ENCODE measurements at places on chromosomes 12 and 14. TPM values are rescaled to one million over a fixed set of nuclear protein-coding genes. Genes with fewer than 3 reads are reported as not detected.

GRCh38 chr12:124992874-124993625 is 395 bp upstream of the BRI3BP start:
- DNase-seq: peak; percentile 52

ZNF385A gene
- total RNA-seq: 7.9 TPM

GRCh38 chr14:50615056-50615455 is 53.0 kb downstream of the SAV1 start:
- DNase-seq: no peak

CLEC4E gene
- total RNA-seq: not detected

DNA sequence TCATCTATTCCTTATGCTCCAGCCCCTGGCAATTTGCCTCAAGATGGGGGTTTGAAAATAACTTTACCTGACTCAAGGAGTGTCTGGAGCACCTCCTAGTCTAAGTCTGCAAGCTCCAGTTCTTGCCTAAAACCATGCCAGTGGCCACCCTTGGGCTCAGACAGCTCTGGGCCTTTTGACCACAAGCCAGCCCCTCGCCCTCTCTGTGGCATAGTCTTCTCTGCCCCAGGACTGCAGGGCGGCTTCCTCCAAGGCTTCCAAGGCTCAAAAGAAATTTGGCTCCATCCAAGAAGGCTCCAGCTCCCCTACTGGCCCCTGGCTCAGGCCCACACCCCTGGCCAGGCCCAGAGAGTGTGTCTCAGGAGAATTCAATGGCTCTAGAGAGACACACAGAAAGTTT is 14.8 kb downstream of the ACVRL1 start:
- DNase-seq: no peak

GRCh38 chr14:52175982-52176502 is 91.5 kb upstream of the PTGDR start:
- DNase-seq: no peak

- DNase-seq: no peak
Observed at GRCh38 chr12:41254004-41254914, 66.1 kb downstream of the PDZRN4 start.

GRCh38 chr12:104460041-104460719 is 3.4 kb downstream of the CHST11 start:
- DNase-seq: no peak

DNA sequence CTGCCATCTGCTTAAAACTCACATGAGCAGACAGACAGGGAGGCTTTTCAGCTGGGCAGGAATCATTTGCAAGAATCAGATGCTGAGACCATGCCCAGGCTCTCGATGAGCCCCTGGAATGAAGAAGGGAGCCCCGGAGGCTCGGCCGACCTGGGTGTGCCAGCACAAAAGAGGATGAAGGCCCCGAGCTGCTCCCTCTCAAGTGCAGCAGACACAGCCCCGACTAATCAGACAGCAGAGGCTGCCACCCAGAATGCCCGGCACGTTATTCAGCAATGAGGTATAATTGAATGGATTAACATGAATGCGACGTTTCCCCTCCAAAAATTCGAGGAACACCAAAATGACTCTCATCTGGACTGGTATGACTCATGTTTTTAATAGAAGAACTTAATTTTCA is 58.9 kb downstream of the BCL11B start:
- no peak for DNase-seq

HOXC12 gene
- total RNA-seq: not detected

- no peak for DNase-seq
Observed at GRCh38 chr12:39412210-39412609, 30.7 kb downstream of the KIF21A start.

GRCh38 chr14:96109596-96110355 is 70.6 kb downstream of the C14orf132 start:
- no peak for DNase-seq

DNA sequence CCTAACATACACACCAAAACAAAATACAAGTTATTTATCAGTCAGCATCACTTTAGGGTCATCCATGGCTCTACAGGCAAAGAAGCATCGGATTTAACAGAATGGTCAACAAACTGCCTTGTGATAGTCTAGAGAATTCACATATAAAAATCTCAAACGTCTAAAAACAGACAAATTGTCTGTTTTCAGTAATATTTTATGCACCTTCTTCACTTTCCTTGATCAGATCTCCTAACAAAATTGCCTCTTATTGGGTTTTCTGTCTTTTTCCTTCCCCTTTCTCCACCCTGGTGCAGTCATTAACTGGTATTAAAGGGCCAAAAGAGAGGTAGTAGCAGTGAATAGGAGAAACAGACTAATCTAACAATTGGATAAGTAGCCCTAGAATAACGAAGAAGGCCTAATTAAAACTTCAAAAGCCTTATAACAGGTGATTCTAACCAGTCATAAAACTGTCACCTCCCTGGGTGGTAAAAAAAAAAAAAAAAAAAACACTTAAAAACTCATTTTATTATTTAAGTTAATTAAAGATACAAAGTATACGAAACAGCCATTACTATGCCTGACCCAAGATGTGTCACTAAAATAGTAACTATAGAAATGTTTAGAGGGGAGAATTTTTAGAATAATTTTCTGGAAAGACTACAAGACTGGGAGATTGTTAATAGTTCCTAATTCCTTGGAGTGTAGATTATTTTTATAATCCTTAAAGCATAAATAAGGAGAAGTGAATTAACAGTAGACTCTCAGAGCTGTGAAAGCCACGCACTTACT is 1.5 kb downstream of the KIF21A start:
- DNase-seq: no peak

RAD9B gene
- not detected for total RNA-seq

DNA sequence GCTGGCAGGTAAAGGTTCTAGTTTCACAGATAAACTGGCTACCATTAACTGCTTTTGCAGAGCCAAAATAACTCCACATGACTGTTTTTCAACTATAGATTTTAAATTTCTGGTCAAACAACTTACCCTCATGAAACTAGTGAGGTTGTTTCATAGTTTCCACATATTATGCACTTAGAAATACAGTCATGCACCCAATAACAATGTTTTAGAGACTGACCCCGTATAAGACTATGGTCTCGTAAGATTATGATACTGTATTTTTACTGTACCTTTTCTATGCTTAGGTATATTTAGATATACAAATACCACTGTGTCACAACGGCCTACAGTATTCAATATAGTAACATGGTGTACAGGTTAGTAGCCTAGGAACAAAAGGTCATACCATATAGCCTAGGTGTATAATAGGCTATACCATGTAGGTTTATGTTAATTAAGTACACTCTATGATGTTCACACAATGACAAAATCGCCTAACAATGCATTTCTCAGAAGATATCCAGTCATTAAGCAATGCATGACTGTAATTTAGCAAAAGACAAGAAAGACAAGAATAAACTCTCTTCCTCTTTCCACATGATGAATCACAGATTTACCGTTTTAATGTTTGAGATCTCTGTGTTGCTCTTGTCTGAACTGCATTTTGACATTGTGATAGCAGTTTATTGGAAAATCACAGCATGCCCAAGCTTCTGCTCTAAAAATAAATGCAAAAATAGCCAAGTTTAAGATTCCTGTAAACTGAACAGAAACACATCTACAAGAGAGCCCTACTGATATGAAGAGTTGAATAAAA is 17.1 kb downstream of the DICER1 start:
- no peak for DNase-seq

GRCh38 chr12:99386907-99387306 is 260.6 kb upstream of the GARIN6 start:
- DNase-seq: no peak

- no peak for DNase-seq
Observed at GRCh38 chr12:49863946-49864797, 21.3 kb upstream of the BCDIN3D start.

- no peak for DNase-seq
Observed at GRCh38 chr14:52349731-52350130, 35.6 kb downstream of the PTGER2 start.

DNA sequence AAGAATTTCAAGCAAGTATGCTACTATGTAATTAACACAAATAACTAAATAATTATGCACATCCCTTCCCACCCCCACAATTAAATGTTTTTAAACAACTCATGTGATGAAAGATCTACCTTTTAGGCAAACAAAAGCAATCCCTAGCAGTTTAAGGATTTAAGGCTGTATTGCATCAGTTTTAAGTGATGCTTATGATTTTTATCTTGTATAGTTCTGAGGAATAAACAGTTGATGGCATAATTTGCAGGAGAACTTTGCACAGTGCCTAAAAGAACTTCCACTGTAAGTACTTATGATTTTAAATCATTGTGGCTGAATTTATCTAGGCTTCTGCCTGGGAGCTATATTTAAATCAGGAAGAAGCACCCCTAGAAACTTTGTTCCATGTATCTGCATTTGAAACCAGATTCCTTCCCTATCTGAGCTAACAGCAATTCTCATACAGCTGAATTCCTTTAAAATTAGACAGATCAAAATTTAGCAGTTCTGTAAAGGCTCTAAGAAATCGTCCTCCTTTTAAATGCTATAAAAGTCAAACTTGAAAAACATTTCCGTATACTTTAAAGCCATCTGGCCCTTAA is 388.6 kb downstream of the BCAT1 start:
- DNase-seq: no peak

GATC gene
- total RNA-seq: 28.8 TPM

- DNase-seq: no peak
Observed at GRCh38 chr14:94439453-94440057, 13.0 kb downstream of the SERPINA11 start.

- no peak for DNase-seq
Observed at GRCh38 chr12:105622846-105623736, 292.6 kb downstream of the C12orf75 start.

DNA sequence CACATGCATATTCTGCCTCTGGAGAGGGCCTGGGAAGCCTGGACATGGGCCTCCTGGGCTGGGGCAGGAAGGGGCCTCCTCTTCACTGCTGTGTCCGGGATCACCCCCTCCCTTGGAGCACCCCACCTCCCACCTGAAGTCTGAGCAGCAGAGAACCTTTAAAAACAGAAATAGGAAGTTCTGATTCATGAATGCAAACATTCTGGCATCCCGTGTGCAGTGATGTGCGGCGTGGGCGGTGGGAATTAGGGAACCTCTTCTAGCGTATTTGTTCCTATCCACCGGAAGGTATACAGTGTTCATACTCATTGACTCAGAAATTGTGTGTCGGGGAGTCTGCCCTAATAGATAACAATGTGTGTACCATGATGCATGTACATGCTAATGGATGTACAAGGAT is 46.2 kb downstream of the C14orf132 start:
- no peak for DNase-seq

CHGA gene
- total RNA-seq: not detected

ERH gene
- 273 TPM for total RNA-seq

- DNase-seq: no peak
Observed at GRCh38 chr14:32906672-32907071, 32.0 kb upstream of the NPAS3 start.

DPF3 gene
- 8.1 TPM for total RNA-seq

DNA sequence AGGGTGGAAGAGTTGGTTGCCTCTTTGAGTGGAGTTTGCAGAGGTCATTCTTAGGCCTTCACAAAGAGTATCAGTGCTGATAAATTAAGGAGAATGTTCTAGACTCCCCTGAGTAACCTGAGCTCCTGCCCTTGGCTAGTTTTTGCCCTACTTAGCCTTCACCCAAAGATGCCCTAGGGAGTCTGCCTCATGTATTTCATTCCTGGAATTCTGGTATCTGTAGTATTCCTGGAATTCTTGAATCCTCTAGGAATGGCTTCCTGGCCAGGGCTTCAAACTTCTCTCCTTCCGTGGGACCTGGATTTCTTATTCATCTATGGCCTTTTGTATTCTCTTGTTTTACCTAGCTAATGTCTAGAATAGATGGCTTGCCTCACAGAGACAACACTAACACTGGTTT is 701.1 kb downstream of the NOVA1 start:
- DNase-seq: no peak

DNA sequence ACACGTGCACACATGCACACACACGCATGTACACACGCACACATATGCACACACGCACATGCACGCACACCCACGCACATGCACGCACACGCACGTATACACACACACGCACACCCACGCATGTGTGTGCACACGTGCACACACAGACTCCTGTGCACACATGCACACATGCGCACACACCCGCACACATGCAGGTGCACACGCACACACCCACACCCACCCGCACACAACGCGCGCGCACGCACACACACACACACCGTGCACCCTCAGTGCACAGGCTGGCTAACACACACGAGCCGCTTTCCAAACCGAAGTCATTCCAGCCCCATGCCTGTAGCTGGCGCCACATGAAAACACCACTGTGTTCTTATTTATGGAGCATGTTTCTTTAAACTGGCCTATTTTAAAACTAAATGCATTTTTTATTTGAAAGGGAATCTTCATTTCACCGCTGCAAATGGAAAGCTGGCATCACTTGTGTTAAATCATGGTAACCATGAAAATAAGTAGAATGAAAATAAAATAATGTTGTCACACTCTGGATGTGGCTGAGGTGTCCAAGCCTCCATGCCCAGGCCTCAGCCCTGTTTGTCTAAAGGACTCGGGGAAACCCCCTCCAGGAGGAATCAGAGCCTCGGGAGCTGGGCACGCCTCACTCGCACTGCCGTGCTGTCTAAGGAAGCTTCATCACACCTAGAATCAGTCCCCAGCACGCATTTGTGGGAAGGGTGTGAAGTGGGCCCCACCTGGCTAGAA is 45.1 kb downstream of the GALNT9 start:
- DNase-seq: peak; percentile 15

RNASE3 gene
- not detected for total RNA-seq

PMCH gene
- total RNA-seq: 1.8 TPM

GRCh38 chr14:79896009-79896408 is 315.3 kb downstream of the DIO2 start:
- no peak for DNase-seq

DNA sequence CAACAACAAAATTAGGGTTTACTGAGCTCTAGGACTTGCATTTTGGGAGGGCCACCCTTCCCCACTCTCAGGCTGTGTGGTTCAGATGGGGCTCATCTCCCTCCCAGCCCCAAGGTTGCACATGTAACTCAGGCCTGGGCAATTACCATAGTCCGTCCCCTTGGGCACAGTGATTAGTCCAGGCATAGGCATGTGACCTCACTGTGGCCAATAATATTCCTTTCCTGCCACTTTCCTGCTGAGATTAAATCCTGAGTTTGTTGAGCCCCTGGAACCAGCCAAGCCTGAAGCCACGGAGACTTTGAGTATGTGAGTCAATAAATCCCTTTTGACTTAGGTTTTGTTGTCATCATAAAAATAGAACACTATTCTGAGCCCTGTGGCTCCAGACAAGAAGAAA is 113.0 kb downstream of the AACS start:
- DNase-seq: no peak

- no peak for DNase-seq
Observed at GRCh38 chr12:112815589-112816321, 24.2 kb downstream of the RPH3A start.

Measured in endothelial cell of umbilical vein (primary cell).